ENCODE measurements at places on chromosomes 5 and 9.

- DNase-seq = no peak
Measured at GRCh38 chr5:77306531-77306930, 96.1 kb downstream of the PDE8B start.

- DNase-seq = no peak
Measured at GRCh38 chr9:26296910-26297572, 595.6 kb downstream of the CAAP1 start.

GRCh38 chr9:129328355-129329042, 150.4 kb upstream of the IER5L start:
- DNase-seq = no peak

GRCh38 chr5:1171340-1171941, 30.0 kb upstream of the SLC6A19 start:
- DNase-seq = no peak

GRCh38 chr5:185095-186070, 5.9 kb upstream of the LRRC14B start:
- no peak for DNase-seq

DNA sequence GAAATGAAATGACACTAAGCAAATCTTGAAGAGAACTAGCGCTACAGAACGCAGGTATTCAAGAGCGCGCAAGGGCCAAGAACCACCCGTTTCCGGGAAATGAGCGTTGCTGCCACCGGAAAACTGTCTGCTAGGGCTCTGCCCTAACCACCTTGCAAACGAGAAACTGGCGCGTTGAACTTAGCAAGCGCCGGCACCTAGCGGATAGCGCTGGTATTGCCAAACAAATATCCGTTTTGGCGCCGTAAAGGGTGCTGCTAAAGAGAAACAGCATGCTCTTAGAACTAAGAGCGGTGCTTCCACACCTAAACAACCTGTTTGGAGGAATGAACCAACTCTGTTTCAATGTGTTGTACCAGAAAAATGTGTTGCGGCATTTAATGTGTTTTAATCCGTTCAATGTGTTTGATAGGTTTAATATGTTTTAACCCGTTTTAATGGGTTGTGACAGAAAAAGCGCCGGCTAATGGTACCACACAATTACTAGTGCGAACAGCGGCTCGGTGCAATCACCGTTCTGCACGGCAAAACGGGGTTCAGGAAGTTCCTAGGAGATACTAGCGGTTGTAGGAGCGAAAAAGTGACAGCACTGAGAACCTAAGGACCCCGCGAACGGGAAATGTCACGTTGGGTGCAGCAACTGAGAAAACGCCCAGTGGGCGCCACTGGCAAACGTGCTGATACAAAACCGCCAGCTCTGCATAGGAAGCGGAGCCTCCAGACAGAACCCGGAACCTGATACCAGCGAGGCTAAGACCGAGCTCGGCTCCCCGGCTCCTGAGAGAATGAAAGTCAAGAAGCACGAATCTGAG, at the start of gene ANXA2R:
ANXA2R (minus strand) TSS at position 33 of the 812 bp plus-strand sequence. CDS start 273 bp downstream, outside the sequence.
- peak; percentile 57 for DNase-seq

GRCh38 chr5:147479949-147480348, 29.9 kb downstream of the DPYSL3 start:
- no peak for DNase-seq

DNA sequence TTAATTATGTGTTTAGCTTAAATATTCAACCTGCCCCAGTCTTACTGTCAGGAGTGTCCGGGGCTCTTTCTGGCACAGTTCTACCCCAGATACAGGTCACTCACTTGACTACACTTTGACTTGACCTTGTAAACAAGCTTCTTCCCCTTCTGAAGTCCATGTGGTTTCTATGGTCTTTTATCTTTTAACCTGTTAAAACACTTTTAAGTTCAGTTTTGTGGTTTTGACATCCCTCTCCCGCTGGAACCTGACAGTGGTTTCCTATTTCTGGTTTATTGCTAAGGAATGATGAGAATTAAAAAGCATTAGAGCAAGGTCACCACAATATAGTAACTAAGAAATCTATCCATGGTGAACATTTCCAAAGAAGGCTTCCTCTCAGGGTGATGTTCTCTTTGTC, 300.1 kb downstream of the TMEM167A start:
- no peak for DNase-seq

- no peak for DNase-seq
Measured at GRCh38 chr9:38412751-38413150, 11.5 kb downstream of the IGFBPL1 start.

DNA sequence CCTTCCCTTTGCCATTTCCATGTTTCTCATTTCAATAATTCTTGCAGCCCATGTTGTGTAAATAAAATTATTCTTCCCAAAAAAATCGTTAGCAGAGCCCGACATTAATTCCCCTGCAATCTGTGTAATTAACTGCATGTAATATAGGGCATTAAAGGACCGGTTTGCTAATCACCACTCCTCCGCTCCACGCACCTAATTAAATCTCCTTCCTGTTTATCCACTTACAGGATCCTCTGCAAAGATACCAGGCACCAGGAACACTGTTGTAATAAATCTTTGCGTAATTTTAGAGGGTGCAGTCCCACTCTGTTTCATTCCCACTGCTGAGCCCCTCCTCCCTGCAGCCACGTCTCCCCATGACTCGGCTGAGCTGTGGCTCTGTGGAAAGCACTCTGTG, 105.0 kb upstream of the PPP1R26 start:
- no peak for DNase-seq

GRCh38 chr5:76788362-76788761, 30.5 kb upstream of the F2RL1 start:
- no peak for DNase-seq

GRCh38 chr9:85600675-85601263, 141.0 kb downstream of the AGTPBP1 start:
- DNase-seq = no peak

DNA sequence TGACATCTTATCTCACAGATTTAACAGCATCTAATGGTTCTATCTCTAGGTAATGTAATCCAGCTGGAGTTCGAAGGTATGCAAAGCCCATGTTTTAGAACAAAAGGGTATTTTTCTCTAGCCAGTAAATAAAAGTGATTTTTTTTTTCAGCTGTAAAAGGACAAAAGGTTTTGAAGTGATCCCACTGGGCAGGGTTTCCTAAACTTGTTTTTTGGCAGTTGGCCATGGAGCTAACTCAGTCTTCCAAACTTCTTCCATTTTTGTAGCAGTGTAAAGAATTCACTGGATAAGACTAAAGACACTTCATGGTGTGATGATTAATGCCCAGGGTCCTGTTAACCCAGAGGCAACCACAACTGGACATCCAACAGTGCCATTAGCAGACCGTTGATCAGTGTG, 63.8 kb downstream of the TMEM252 start:
- no peak for DNase-seq

GRCh38 chr5:35194635-35195471, 35.4 kb downstream of the PRLR start:
- DNase-seq = no peak

DNA sequence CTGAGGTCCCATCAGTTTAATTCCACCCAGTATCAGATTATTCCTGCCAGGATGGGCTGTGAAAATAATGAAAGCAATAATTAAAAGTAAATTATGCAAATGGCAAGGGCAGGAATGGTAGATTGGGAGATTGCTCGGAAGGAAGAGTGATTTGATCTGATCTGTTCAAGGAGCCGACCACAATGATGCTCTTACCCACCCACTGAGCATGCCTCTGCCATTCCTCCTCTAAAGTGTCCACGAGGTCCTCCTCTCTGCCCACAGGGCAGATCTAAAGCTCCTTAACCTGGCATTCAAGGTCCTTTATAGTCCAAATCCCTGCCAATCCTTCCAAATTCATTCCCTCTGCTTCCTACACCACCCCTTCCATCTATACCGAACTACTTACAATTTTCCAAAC, 147.8 kb downstream of the TTLL11 start:
- peak; percentile 31 for DNase-seq

- no peak for DNase-seq
Measured at GRCh38 chr5:635306-636055, 23.3 kb downstream of the CEP72 start.

DNA sequence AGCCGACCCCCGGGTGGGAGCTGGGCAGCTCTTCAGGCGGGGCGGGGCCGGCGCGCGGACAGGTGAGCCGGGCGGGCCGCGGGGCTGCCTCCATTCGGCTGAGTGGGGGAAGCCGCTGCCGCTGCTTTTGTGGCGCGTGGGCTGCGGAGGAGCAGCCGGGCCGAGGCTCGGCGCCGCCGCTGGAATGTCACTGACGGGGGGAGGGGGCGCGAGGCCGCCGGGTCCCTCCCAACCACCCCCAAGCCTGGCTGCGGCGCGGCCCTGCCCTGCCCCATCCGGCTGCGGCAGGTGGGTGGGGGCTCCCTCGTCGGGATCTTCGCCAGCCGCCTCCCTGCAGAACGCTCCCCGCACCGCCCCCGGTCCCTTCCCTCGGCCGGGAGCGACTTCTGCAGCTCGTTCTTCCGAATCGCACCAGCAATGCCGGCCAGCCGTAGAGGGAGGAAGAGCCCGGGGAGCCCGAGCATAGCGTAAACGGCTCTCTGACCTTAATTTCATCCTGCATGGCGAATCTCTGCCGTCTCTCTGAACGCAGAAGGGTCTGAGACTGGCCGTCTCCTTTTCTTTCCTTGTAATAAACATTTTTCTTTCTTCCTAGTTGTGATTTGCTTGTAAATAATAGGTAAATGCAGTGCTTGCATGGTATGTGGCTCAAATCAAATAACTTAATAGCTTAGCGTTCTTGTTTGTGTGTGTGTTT, 505 bp downstream of the SPTAN1 start:
- DNase-seq = no peak

- peak; percentile 1 for DNase-seq
Measured at GRCh38 chr5:69271376-69271775, 36.7 kb downstream of the CDK7 start.

DNA sequence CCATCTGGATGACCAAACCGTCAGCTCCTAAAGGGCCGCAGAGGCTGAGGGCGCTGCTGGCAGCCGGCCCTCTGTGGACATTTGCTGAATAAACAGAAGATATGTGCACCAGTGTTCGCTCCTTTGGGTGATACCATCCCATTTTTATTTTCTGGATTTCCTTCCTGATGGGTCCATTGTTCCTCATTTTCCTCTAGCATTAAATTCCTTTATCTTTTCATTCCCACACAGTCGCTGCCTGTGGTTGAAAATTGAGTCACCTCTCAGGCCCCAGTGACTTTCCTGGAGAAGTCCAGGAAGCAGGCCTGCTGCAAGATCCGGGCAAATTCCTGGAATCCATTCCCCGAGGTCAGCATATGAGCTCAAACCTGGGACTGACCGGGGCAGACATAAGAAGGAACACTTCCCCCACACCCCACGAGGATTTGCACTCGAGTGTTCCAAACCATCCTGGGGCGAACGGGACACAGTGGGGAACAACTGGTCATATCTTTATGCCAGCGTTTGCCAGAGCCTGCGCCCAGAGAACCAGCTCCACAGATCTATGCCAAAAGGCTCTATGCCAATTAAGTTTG, 86.7 kb upstream of the PCA3 start:
- DNase-seq = no peak

DNA sequence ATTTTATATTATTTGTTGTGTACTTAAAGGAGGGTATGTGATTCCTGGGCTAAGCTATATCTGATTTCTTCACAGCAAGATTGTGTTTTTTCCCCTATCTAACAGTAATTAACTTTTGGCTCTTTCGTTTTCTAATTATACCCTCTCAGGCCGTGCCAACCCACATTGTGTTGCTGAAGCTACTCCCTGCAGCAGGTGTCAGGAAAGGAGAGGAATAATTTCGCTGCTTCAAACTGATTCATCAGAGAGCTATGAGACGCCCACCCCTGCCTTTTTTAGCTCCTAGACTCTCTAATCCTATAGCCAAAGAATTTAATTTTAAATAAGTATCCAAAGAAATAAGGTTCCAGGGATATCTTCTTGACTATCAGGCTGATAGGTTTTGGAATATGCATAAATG, 3.8 kb downstream of the CAVIN4 start:
- no peak for DNase-seq

- peak; percentile 59 for DNase-seq
Measured at GRCh38 chr5:57442080-57442839, 40.4 kb downstream of the ACTBL2 start.

DNA sequence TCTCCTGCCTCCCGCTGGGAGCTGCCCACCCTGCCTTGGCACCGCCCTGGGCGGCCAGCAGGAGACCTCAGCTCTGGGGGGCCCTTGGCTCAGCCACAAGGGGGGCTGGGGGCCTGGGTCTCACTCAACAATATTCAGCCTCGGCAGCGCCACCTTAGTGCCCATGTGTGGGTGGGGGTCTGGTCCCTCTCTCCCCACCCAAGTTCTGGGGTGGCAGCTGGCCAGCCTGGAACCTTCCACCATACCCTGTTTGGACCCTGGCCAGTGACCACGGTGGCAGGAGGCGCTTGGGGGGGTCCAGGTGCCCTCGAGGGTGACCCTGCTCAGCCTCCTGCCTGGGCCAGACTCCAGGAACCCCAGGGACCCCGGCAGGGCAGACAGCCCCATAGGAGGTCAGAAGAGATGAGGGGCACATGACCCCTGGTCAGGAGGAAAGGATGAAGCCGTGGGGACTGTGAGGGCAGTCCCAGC, 22.2 kb downstream of the NKD2 start:
- DNase-seq = no peak

- no peak for DNase-seq
Measured at GRCh38 chr9:20364959-20365358, 257.3 kb downstream of the MLLT3 start.

- no peak for DNase-seq
Measured at GRCh38 chr9:13860946-13861640, 452.8 kb downstream of the NFIB start.

- no peak for DNase-seq
Measured at GRCh38 chr9:95689669-95690068, 172.9 kb upstream of the PTCH1 start.

DNA sequence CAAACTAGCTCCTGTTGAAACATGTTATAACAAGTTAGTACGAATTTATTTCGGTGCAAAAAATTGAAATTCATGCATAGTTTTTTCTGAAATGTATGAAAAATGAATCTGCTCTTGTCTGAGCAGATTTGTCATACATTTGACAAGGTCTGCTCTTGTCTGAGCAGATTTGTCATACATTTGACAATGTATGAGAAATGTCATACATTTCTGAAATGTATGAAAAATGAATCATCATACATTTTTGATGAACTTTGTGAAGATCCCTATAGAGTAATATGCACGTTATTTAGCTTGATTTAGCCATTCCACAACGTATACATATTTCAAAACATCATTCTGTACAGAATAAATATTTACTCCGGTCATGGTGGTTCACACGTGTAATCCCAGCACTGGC, 85.9 kb upstream of the PARP8 start:
- DNase-seq = peak; percentile 31
